ENCODE measurements at places on chromosomes 7 and 10. TPM values are rescaled to one million over a fixed set of nuclear protein-coding genes. Genes with fewer than 3 reads are reported as not detected.

NUTM2A gene
- 0.18 TPM for total RNA-seq

POM121C gene
- total RNA-seq, result 23.8 TPM

SLC4A2 gene
- 267 TPM for total RNA-seq

TMEM209 gene
- total RNA-seq, result 17.7 TPM

NME8 gene
- total RNA-seq, result not detected

KAZALD1 gene
- total RNA-seq, result 24.9 TPM

WNT16 gene
- total RNA-seq, result not detected

ACSM6 gene
- not detected for total RNA-seq

CBLL1 gene
- total RNA-seq, result 10.7 TPM

METTL27 gene
- total RNA-seq, result 0.35 TPM

ZNF3 gene
- 16.5 TPM for total RNA-seq

Data from PC-3 (cell line).